ENCODE measurements at places on chromosomes 12 and 14.
A peak's percentile ranks its signal among the peaks of the same experiment; 100 is the strongest.

DNA sequence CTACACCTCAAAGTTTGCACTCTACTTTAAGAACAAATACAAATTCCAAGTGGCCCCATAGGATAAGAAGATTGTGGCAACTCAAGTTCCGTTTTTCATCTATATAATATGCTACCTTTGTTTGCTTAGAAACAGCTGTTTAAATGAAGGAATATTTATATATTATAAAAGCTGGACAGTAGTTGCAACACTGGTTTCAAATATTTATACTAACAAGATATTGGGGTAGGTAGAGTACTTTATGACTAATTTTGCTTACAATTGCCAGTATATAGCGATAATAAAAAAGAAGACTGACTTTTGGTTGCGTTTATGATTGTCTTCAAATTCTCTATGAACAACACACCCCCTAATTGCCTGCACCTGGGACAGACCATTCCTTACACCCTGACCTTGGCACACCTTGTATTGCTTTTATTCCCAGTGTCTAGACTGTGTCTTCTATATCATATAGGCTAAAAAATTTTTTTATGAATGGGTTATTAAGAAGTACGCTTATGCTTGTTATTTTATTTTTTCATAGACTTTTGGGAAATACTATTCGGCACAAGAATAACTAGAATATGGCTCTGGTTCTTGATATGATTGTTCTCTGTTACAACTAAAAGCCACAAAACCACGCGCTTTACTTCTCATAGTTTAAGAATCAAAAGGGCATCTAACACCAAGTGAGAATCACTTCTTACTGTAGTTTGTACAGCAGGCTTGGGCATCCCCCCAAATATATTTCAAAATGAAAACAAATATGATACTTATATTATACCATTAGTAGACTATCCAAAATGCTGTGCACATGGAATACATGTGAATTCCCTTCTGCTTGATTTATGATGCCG, 455.4 kb upstream of the DCN start:
- no peak for DNase-seq

DNA sequence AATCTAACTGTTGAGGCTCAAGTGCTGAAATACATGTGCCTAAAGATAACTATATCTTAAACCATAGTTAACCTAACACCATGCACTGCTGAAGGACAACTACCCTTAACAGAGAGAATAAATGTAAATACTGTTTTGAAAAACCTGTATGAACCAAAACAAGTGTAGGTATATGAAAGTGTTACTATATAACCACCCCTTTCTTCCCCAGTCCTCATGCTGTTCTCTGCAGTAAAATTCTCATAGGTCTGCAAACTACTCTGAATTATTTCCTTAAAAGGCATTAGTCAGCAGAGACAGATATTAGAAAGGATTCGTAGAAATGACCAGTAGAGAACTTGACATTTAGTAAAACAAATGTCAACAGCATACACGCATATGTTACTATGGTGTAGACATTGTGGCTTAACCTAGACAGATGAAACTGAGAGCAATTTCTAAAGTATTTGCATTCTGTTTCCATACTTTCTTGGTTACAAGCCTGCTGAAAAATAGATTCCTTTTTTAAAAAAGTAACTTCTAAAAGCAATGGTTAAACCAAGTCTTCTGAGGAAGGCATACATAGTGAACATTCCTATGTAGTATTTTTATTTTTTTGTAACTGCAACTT, 13.9 kb downstream of the CSRP2 start:
- DNase-seq, result no peak

GRCh38 chr12:9143929-9144729, 28.4 kb upstream of the A2M start:
- no peak for DNase-seq

- no peak for DNase-seq
Measured at GRCh38 chr14:62532181-62532580, 513.1 kb downstream of the KCNH5 start.

- peak; percentile 24 for DNase-seq
Measured at GRCh38 chr12:64385468-64385867, 5.1 kb downstream of the C12orf56 start.

All from stimulated activated CD4-positive, alpha-beta T cell treated with anti-CD3 and anti-CD28 coated beads, TNF-alpha, amount 100 ng/mL, for 24 hours (primary cell).